ENCODE measurements at places on chromosomes 4 and X. TPM values are rescaled to one million over a fixed set of nuclear protein-coding genes. Genes with fewer than 3 reads are reported as not detected.

The TCEAL6 gene
- 0.87 TPM for polyA plus RNA-seq

The HSFX2 gene
- polyA plus RNA-seq, result 1.4 TPM

The GPC4 gene
- polyA plus RNA-seq, result 20.8 TPM

The OPRPN gene
- not detected for polyA plus RNA-seq

The PNMA6A gene
- 1.3 TPM for polyA plus RNA-seq

DNA sequence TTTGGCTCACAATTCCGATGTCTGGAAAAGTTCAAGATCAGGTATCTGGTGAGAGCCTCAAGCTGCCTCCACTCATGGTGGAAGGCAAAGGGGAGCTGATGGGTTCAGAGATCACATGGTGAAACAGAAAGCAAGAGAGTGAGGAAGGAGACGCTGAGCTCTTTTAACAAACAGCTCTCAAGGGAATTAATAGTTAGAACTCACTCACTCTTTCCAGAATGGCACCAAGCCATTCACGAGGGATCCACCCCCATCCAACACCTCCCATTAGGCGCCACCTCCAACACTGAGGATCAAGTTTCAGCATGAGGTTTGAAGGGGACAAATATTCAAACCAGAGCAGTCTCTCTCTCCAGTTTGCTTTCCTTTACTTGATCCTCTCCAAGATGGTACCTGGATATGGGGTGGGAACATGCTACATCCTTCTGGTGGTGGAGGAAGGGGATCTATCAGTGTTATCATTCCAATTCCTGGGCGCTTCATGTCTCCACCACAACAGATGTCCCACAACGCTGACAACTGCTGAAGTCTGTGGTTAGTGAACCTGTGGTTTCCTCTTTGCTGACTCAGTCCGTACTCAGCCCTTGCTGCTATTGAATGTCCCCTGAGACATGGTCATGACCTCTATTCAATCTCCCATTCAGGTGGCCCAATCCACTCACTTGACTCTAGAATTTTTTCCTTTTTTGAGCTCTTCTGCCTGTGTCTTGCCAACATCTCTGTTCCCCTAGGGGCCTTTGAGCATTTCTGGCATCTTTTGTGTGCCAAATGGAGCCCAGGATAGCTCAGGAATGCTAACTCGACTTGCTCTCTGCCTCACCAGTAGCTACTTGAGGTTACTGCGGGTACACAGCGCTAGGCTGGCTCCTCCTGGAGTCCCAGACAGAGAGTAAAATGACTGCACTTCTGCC is 395.2 kb downstream of the MID1IP1 start:
- no peaks in the 10 kb centered on the region for H3K27me3 ChIP-seq
- H3K4me1 ChIP-seq, result no peaks in the 10 kb centered on the region
- H3K4me3 ChIP-seq, result no peak overlapping the region
- no peak for DNase-seq
- peak overlapping the region; percentile 67 for H3K27ac ChIP-seq
- H3K36me3 ChIP-seq, result no peaks in the 10 kb centered on the region

- H3K4me3 ChIP-seq, result no peak overlapping the region
- no peaks in the 10 kb centered on the region for H3K4me1 ChIP-seq
- H3K27me3 ChIP-seq, result no peaks in the 10 kb centered on the region
- no peak overlapping the region for H3K27ac ChIP-seq
- DNase-seq, result no peak
- H3K36me3 ChIP-seq, result no peaks in the 10 kb centered on the region
Observed at GRCh38 chr4:90825849-90826248, 698.7 kb downstream of the CCSER1 start.

GRCh38 chr4:4592414-4592813 is 50.6 kb upstream of the STX18 start:
- H3K27me3 ChIP-seq, result no peaks in the 10 kb centered on the region
- no peaks in the 10 kb centered on the region for H3K36me3 ChIP-seq
- no peaks in the 10 kb centered on the region for H3K4me1 ChIP-seq
- no peak overlapping the region for H3K4me3 ChIP-seq
- no peak for DNase-seq
- no peak overlapping the region for H3K27ac ChIP-seq

GRCh38 chrX:44344687-44345086 is 1.2 kb upstream of the EFHC2 start:
- H3K4me3 ChIP-seq, result no peak overlapping the region
- no peaks in the 10 kb centered on the region for H3K27me3 ChIP-seq
- H3K27ac ChIP-seq, result no peak overlapping the region
- no peaks in the 10 kb centered on the region for H3K4me1 ChIP-seq

GRCh38 chr4:144304025-144304424 is 163.5 kb upstream of the GYPA start:
- no peak overlapping the region for H3K4me3 ChIP-seq
- H3K36me3 ChIP-seq, result no peaks in the 10 kb centered on the region
- no peaks in the 10 kb centered on the region for H3K27me3 ChIP-seq
- DNase-seq, result no peak
- H3K4me1 ChIP-seq, result no peaks in the 10 kb centered on the region

GRCh38 chr4:67861513-67861912 is 22.3 kb downstream of the TMPRSS11D start:
- no peak for DNase-seq
- no peaks in the 10 kb centered on the region for H3K27me3 ChIP-seq
- no peak overlapping the region for H3K4me3 ChIP-seq
- H3K4me1 ChIP-seq, result no peaks in the 10 kb centered on the region
- H3K27ac ChIP-seq, result no peak overlapping the region

DNA sequence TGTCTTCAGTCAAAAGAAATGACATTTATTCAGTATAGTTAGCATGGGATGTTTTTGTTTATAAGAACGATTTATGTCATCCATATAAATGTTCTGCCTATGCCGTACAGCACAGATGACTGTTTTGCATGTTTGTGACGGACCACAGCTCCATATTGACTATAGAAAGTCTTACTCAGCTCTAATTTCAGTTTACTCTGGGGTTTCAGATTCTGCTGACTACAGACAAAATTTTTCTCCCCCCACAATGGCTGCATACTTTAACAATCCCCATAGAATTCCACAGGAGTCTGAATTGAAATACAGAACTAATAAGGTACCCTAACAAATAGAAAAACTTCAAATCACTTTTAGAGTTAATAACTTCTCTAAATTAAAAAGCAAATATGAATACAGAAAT is 191.0 kb downstream of the SCFD2 start:
- no peak overlapping the region for H3K27ac ChIP-seq
- no peaks in the 10 kb centered on the region for H3K27me3 ChIP-seq
- no peaks in the 10 kb centered on the region for H3K4me1 ChIP-seq
- no peak for DNase-seq

GRCh38 chr4:5821665-5822358 is 71.1 kb downstream of the CRMP1 start:
- H3K4me1 ChIP-seq, result no peaks in the 10 kb centered on the region
- no peaks in the 10 kb centered on the region for H3K36me3 ChIP-seq
- no peaks in the 10 kb centered on the region for H3K27me3 ChIP-seq

DNA sequence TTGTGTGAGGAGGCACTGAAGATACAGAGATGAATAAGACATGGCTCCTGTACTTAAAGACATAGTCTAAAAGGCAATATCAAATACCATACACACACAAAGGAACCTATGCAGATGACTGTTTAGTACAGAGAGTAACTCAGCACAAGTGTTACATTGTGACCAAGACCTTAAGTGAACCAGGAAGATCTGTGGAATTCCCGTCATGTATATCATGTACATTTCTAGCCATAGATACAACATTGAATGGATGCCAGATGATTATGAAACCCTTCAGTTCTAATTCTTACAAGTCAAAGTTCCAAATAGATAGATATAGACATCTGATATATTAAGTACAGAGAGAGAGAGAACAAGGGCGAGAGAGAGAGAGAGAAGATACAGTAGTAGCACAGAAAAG is 73.2 kb downstream of the PAK3 start:
- H3K27ac ChIP-seq, result no peak overlapping the region
- no peaks in the 10 kb centered on the region for H3K36me3 ChIP-seq
- H3K4me1 ChIP-seq, result no peaks in the 10 kb centered on the region
- DNase-seq, result no peak
- no peak overlapping the region for H3K4me3 ChIP-seq

DNA sequence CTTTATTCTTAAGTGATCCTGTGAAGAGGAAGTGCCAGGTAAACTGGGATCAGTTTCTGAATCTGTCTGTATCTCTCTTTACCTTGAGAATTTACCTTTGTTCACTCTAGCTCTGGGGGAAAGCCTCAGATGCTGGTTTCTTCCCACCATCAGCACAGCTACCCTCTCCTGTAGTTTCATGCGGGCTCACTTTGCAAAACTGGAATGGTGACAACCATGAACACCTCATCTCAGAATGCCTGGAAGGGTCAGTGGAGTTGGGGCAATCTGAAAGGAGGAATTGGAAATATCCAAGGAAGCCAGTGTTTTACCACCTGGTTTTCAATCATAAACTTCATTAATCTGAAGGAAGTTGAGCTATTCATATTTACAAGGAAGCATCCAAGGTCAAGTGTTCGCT is 30.8 kb upstream of the DCX start:
- no peak for DNase-seq
- no peak overlapping the region for H3K4me3 ChIP-seq
- no peaks in the 10 kb centered on the region for H3K4me1 ChIP-seq

GRCh38 chr4:14046642-14047041 is 419.1 kb upstream of the BOD1L1 start:
- no peaks in the 10 kb centered on the region for H3K27me3 ChIP-seq
- DNase-seq, result no peak
- H3K4me1 ChIP-seq, result no peaks in the 10 kb centered on the region
- no peak overlapping the region for H3K4me3 ChIP-seq
- no peak overlapping the region for H3K27ac ChIP-seq

DNA sequence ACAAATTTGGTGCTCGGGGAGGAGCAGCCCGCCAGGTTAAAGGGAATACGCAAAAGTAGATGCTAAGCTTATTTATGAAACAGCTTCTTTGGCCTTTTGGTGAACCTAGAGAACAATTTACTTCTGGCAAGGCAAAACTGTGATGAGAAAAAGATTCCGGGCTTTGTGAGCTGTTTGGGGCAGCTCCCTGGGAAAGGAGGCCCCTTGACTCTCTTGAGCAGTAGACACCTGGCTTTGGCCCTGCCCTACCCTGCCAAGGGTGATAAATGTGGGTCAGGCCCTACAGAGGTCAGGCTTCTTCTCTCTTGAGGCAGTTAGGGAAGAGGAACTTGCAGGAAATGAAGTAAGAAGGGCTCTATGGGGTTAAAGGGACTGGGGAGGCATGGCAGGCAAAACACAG is 509.6 kb downstream of the MID1IP1 start:
- H3K27me3 ChIP-seq, result no peaks in the 10 kb centered on the region
- H3K4me3 ChIP-seq, result no peak overlapping the region
- DNase-seq, result no peak
- no peaks in the 10 kb centered on the region for H3K4me1 ChIP-seq

DNA sequence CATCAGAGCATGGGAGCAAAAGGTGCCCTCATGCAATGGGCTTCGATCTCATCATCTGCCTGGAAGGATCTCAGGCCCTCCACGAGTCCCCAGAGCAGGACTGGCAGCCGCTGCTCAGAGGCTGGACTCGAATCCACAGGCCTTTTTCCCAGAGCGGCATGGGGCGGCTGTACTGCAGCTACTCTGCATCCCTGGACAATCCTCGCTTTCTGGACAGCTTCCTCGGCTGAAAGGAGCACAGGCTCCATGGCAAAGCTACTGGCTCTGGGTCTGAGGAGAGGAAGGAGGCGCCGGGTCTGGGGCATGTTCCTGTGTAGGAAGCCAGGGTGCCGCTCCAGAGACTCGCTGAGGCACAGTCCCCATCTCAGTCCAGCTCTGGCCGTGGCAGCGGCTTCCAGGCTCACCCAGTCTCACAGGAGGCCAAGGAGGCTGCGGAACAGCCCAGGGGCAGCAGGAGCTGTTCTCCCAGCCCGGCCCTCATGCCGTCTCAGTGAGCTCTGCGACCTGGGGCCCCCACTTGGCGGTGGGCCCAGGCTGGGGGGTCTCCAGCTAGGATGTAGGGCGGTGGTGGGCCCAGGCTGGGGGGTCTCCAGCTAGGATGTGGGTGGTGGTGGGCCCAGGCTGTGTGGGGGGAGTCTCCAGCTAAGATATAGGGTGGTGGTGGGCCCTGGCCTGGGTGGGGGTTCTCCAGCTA is 2.7 kb upstream of the SPON2 start:
- H3K4me1 ChIP-seq, result no peaks in the 10 kb centered on the region
- H3K4me3 ChIP-seq, result no peak overlapping the region
- H3K27me3 ChIP-seq, result no peaks in the 10 kb centered on the region
- no peak overlapping the region for H3K27ac ChIP-seq

DNA sequence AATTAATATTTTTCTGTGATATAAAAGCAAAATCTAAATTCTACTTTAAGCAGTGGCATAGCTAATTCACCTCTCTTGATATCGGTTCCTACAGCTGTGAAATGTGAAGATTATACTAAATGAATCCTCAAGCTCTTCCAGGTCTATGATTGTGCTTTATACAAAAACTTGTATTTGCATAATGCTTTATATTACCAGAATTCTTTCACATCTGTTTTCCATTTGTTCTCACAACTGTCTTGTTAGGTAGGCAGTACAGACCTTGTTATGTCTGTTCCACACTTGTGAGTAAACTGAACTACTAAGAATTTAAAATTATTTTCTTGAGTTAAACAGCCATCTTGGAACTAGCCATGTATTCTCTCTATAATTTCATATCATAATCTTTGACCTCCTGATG is 184.9 kb downstream of the RAPGEF2 start:
- no peak overlapping the region for H3K27ac ChIP-seq
- peaks cover 1% of the 10 kb centered on the region for H3K4me1 ChIP-seq
- H3K36me3 ChIP-seq, result no peaks in the 10 kb centered on the region
- no peaks in the 10 kb centered on the region for H3K27me3 ChIP-seq
- DNase-seq, result no peak
- H3K4me3 ChIP-seq, result no peak overlapping the region

- H3K4me1 ChIP-seq, result peaks cover 2% of the 10 kb centered on the region
- no peak for DNase-seq
- H3K27ac ChIP-seq, result no peak overlapping the region
- H3K36me3 ChIP-seq, result no peaks in the 10 kb centered on the region
Observed at GRCh38 chrX:67523002-67523681, 20.7 kb upstream of the AR start.

DNA sequence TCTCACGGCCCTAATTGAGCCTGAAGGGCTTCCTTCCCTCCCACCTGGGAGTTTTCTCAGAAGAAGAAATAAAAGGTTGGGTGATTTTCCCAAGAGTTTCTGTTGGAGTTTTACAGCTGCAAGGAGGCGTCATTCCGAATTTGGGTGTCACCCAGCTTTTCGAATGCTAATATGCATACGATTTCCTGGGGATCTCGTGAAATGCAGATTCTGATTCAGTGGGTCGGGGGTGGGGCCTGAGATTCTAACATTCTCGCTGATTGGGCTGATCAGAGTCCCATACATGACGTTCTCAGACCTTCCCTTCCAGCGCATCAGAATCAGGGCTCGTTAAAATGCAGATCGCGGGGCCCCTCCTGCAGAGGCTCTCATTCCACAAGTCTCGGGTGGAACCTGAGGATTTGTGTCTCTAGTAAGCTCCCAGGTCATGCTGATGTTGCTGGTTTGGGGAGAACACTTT is 125.8 kb upstream of the STX18 start:
- H3K4me3 ChIP-seq, result no peak overlapping the region
- H3K4me1 ChIP-seq, result no peaks in the 10 kb centered on the region
- H3K36me3 ChIP-seq, result no peaks in the 10 kb centered on the region
- no peak for DNase-seq

DNA sequence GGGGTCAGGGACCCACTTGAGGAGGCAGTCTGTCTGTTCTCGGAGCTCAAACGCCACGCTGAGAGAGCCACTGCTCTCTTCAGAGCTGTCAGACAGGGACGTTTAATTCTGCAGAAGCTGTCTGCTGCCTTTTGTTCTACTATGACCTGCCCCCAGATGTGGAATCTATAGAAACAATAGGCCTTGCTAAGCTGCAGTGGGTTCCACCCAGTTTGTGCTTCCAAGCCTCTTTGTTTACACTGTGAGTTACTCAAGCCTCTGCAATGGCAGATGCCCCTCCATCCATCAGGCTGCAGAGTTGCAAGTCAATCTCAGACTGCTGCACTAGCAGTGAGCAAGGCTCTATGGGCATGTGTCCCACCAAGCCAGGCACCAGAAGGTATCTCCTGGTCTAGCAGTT is 158.1 kb downstream of the DTHD1 start:
- H3K4me3 ChIP-seq, result no peak overlapping the region
- no peak for DNase-seq

Measured in aorta (tissue), 5 donors.